Ecto neural progenitor cell (in vitro differentiated cells): ENCODE measurements at places on chromosomes 2 and 18.

GRCh38 chr2:3159782-3160545 is 217.7 kb downstream of the EIPR1 start:
- no peak for DNase-seq

- no peak for DNase-seq
Measured at GRCh38 chr18:65352186-65352585, 398.6 kb upstream of the CDH7 start.

DNA sequence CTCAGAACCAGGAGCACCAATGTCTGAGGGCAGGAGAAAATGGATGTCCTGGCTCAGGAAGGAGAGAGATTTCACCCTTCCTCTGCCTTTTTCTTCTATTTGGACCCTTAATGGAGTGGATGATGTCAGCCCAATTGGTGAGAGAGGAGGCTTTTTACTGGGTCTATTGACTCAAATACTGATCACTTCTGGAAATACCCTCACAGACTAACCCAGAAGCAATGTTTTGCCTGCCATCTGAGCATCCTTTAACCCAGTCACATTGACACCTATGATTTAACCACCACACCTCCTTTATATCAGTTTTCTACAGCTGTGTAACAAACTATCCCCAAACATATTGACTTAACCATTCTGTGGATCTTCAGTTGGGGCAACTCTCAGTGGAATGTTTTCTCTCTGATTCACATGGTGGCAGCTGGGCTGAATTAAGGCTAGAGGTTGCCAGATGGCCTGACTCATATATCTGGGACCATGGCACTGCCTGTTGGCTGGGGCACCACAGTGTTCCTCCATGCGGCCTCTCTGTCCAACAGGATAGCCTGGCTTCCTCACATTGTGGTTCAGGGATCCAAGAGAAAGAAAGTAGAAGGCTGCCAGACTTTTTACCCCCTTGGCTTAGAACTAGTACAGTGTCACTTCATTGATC is 18.2 kb upstream of the MBOAT2 start:
- no peak for DNase-seq

DNA sequence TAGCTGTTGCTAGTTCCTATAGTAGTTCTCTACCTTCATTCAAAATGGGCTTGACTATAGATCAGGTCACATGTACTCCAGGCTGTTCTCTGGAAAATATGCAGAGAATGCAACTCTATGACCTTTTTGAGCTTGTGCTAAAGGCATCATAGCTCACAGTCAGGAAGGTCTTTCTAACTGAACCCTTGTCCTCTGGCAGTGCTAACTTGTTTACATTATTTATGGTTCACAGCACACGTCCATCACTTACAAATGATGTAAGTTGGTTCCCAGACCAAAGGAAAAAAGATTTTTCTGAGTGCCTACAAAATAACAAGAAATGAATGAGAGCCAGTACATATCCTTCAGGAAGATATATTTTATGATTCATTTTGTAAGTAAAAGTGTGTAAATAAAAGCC is 236.1 kb downstream of the GCA start:
- no peak for DNase-seq
